ENCODE measurements at places on chromosomes 16 and 17.

DNA sequence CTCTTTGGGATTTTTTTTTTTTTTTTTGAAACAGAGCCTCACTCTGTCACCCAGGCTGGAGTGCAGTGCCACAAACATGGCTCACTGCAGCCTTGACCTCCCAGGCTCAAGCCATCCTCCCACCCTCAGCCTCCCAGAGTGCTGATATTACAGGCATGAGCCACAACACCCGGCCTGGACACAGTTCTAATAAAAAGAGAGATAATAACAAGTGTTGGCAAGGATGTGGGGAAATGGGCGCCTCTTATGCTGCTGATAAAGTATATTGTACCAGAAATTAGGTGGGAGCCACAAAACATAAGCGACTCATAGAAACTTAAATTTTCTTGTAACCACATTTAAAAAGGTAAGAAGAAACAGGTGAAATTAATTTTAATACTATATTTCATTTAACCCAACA lies 50.4 kb upstream of the FA2H start:
- DNase-seq, result no peak

GRCh38 chr16:777826-778225 lies 10.4 kb downstream of the RPUSD1 start:
- DNase-seq, result no peak

- no peak for DNase-seq
Measured at GRCh38 chr16:50640919-50641817, 39.9 kb downstream of the SNX20 start.

GRCh38 chr16:62406387-62406786 lies 370.1 kb upstream of the CDH8 start:
- DNase-seq, result no peak

- no peak for DNase-seq
Measured at GRCh38 chr17:33769066-33769465, 476.0 kb upstream of the ASIC2 start.

- DNase-seq, result peak; percentile 71
Measured at GRCh38 chr17:28950017-28950751, 1.1 kb downstream of the PHF12 start.

DNA sequence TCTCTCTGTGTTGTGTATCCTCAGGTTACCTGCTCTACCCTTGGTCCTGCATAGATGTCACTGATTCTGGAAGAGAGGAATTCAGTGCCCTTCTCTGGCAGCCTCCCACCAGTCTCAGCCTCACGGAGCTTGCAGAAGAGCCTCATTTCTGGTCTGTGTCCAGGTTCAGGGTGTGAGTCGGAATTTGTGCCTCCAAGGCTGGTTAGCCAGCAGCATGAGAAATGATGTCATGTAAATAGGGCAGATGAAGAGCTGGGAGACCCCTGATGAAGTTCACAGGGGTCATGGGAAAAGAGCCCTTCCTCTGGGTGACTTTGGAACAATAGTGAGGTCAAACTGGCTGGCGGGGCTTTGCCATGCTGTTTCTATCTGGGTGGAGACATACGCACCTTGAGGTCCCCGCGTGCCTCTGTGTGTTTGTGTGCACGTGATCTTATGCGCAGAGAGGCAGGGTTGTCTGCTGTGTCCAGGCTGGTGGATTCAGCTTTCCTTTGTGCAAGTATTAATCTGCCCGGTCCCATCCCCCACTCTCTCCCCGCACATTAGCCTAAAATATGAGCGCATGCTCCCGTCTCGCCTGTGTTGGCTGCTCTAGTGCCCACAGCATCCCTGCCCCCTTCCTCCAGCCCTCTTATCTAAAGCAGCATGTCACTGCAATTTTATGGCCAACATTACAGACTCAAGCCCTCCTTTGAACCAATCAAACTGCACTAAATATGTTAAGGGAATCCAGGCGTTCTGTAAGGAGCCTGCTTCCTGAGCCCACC lies 256.3 kb upstream of the ZFHX3 start:
- no peak for DNase-seq

DNA sequence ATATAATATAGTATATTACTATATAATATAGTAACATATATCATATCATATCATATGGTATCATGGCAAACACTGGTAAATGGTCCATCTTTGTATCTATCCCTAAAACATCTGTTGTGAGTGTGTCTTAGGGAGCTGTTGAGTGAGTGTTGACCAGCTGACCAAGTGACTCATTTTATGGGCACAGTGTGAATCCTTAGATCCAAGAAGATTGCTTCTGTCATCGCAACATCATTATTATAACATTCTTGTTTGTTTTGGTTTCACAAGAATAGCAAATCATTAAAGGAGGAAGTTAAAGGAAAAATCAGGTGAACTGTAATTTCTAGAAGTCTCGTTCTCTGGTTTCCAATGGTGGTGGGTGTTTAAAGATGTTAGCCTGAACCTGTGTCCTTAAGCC lies 11.7 kb upstream of the MAF start:
- no peak for DNase-seq

DNA sequence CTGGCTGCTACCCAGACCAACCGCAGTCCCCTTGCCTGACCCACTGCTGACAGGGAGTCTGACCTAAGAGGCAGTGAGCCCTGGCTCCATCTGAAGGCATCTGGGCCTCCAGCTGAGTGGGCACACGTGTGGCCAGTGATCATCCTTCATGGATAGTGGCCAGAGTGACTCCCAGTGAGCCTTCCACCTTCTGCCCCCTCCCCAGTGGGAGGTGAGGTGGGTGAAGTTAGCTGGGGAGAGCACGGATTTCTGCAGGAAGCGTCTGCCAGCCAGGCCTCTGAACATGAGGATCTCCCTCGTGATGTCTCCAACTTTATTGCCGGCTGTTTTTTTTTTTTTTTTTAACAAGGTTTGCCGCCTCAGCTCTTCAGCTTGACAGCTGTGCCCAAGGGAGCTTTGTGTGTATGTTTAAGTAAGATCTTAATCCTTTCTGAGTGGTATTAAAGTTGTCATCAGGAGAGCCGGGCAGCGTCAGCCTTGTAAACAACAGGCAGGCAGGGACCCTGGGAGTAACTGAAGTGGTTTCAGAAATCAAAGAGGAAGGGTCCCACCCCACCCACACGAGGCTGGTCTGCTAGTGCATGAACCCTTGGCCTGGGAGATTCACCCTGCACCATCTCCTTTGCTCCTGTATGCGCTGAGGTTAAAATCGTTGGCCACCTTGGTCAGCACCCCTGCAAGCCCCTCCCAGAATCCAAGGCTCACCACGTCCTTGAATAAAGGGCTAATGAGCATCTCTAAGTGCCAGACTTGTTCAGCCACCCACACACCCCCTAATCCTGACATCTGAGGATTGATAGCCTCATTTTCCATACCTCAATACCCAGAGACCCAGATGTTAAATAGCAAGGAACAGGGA lies 33.3 kb downstream of the RHBDL3 start:
- DNase-seq, result no peak

GRCh38 chr17:16415031-16415924 lies at the start of gene TRPV2:
TSS of gene TRPV2 (plus strand) at chr17:16415571. CDS start at chr17:16417669, 2,098 bp downstream.
- DNase-seq, result peak; percentile 72

DNA sequence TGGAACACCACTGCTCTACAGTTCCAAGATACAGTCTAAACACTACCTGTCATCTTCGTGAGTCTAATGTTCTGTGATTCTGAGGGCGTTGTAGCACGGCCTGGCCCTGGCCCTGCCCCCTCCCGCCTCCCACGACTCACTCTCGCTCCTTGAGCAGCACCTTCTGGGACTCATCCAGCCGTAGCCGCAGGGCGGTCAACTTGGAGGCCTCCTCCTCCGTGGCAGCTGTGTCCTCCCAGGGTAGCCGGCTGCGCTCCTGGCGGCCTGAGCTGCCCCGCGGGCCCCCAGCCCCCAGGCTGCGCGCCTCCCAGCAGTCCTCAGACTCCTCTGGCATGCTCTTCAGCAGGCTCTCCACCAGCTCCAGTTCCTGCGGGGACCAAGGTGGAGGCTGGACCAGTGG lies 10.6 kb downstream of the CCDC102A start:
- DNase-seq, result no peak

Measured in activated CD4-positive, alpha-beta memory T cell treated with anti-CD3 and anti-CD28 coated beads for 36 hours (primary cell).